Renal cortex interstitium (tissue), 15 donors: ENCODE measurements at places on chromosomes 2 and 18.
A peak's percentile ranks its signal among the peaks of the same experiment; 100 is the strongest.

- DNase-seq, result no peak
These were observed 61.7 kb upstream of the RALBP1 start for GRCh38 chr18:9413576-9413975.

DNA sequence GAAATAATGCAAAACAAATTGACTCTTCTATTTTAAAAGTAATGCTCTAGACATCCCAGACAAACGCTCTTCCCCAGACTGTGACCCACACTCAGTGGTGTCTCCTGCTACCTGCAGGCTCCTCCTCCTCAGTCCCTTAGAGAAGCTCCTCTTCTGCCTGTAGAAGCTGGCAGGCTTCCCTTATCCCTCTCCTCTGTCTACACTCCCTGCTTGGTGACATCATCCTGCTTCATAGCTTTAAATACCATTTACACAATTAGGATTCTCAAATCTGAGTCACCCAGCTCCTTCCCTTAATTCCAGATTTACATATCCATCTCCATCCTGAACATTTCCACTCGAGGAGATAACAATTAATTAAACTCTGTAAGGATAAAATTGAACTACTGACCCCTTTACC lies 167.9 kb downstream of the FBXO15 start:
- DNase-seq, result no peak

DNA sequence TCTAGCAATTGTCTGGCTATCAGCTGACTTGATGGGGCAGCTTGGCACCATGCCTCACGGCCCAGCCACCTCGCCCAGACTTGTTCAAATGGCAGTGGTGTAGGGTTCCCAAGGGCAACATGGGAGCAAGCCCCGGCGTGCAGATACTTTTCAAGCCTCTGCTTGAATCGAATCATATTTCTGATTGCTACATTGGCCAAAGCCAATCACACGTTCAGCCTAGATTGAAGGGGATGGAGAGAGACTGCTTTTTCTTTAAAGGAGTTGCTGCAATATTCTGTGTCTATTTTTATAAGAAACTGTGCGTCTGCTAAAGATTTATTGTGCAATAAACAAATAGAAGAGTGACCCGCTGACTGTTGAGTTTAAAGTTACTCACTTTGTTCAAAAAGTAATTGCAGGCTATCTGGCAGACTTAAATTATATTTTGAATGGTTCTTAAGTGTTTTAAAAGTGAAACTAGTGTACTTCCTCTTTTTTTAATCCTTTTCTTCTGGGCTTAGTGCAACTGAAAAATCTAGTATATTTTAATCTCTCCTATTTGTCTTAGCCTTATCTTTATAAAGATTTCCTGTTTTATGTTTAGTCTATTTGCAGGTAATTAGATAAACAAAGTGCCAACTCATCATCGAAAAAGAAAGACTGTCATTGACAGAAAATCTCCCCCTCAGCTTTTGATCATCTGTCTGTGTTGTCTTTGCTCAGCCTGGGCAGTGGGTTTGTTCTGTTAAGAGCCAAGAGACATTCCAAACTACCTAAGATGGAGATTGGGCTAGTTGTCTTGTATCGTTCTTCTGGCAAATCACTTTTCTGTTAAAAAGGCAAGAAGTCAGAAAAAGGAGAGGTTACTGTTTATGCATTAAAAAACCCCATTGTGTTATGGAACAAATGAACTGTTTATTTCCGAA lies 156.1 kb downstream of the TPGS2 start:
- peak; percentile 42 for DNase-seq

DNA sequence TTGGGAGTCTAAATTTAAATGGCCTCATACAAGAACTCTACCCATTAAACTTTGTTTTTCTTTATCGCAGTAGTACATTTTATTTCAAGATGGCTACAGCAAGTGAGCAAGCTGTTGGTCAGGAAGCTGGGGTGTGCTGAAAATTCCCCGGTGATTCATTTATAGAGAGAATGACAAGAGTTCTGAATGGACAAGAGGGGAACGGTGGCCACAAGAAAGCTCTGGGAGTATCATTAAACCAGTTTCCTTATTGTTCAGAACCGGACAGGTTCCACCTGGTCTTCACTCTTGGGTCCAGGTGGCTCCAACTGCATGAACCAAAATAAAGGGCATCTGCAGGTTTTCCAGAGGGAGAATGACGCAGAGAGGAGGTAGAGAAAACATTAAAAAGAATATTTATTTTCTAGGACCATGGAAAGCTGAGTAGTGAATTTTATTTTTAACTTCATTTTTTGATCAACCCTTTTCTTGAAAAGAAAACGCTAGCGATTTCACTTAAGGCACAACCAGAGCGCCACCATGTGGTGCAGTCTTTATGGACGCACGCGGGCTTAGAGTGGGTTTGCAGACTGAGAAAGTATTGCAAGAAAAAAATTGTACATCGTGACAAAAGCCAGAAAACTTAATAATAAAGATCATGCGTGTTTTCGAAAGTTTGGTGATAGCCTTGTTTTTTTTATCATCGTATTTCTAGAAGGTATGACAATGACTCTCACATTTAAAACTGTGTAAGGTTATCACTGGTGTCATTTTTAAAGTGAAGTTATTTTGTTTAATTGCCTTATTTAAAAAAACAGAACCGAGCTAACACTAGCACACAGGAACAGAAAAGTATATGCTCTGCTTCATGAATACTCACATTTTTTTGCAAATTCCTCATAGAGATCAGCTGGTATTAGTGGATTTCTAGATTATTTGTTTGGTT lies 97.9 kb upstream of the NOL4 start:
- DNase-seq, result peak; percentile 44

- DNase-seq, result no peak
These were observed 88.5 kb downstream of the TGIF1 start for GRCh38 chr18:3538456-3538855.

DNA sequence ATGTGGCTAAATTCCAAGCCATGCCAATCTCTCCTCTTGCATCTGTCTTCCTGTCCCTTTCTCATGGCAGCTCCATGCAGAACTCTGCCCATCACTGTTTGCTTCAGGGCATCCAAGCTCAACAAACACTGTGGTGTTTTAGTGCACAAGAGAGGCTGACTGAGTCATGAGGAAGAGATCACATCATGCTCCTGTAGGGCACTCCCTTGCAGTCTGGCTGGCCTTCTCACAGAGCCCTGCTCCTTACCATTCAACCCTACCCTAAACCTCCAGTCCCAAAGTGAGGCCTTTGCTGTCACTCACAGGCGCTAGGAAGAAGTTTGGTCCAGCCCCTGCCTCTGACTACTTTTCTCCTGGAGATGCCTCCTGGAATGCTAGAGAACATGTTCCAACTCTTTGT lies 194.0 kb downstream of the LRATD1 start:
- no peak for DNase-seq

DNA sequence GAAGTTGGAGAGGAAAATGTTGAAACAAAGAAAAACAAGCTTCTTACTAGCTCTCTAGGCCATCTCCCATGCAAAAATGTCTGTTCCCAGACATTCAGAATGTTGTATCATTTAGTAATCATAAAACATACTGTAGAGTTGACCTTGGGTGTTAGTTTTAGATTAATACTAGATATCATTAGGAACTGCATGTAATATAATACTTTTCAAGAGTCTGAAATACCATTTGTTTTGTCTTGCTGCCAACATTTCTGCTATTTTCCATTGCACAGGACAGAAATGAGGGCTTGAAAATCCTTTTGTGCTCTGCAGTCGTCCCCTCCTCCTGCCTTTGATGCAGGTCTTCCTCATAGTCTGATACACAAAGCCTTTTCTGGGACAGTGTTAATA lies 89.5 kb upstream of the RBMS1 start:
- peak; percentile 38 for DNase-seq

DNA sequence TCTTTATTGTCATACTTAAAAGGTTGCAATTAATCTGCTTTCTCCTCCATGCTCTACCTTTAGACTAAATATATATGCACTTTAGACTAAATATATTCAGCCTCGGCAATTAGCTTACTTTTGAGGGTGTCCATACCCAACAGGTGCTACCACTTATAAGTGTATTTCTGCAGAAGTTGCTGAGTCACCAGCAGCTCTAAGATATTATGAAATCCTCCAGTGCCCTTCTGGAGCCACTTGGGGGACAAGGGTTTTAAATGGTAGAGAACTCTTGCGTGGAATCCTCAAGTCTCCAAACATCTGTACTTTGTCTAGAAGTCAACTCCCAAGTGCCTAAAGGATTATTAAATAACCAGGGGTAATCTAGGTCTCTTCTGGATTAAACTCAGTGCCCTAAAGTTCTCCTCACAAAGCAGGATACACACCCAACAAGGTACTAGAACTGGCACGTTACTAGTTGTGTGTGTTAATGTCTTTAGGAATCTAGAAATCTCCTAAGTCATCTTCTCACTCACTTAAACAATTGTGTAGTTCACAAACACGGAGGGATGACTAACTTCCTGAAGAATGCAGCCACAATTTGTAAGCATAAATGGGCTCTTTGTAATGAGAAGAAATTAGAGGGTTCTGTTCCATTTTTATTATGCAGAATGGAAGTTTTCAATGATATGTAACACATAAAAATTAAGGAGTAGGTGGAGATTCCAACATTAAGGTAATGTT lies 159.7 kb downstream of the CD226 start:
- no peak for DNase-seq

GRCh38 chr2:121128741-121129659 lies 156.0 kb downstream of the TFCP2L1 start:
- DNase-seq, result peak; percentile 38

GRCh38 chr2:71932780-71933466 lies 214.7 kb downstream of the CYP26B1 start:
- DNase-seq, result no peak

DNA sequence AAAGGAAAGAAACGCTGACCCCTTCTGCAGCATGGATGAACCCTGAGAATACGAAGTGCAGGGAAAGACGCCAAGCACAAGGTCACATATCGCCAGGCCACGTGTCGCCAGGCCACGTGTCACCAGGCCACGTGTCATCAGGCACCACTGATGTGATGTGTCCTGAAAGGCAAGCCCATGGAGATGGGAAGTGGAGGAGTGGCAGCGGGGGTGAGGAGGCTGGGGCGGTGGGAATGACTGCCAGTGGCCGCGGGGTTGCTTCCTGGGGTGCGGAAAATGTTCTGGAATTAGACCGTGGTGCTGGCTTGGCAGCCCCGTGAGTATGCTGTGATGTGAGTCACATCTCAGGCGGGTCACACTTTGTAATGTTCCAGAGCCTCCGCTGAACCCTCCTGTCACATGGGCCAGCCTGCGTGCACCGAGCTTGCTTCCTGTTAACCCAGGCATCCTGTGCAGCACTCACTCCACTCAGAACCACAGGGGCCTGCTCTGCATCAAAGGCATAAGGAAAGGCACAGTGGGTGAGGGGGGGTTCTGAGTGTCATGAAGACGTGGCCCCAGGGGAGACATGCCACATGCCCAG lies 39.0 kb downstream of the SLC66A2 start:
- DNase-seq, result no peak

GRCh38 chr2:88933980-88934379 lies 242.5 kb downstream of the RPIA start:
- DNase-seq, result no peak

DNA sequence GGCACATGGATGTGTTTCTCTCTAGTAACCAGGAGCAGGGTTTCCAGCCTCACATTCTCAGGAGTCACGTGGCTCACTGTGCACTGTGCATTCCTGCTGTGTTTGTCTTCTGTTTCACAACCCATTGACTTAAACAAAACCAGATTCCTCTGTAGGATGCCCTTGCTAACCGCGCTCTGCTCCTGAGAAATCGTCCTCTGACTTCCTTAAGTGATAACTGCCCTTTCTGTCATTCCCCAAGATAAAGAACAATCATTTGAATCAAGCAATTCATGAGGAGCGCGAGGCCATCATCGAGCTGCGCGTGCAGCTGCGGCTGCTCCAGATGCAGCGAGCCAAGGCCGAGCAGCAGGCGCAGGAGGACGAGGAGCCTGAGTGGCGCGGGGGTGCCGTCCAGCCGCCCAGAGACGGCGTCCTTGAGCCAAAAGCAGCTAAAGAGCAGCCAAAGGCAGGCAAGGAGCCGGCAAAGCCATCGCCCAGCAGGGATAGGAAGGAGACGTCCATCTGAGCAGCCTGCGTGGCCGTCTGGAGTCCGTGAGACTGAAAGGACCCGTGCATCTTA lies 60.2 kb downstream of the RALBP1 start:
- DNase-seq, result no peak

GRCh38 chr18:56627991-56628390 lies 10.4 kb downstream of the TXNL1 start:
- DNase-seq, result no peak

DNA sequence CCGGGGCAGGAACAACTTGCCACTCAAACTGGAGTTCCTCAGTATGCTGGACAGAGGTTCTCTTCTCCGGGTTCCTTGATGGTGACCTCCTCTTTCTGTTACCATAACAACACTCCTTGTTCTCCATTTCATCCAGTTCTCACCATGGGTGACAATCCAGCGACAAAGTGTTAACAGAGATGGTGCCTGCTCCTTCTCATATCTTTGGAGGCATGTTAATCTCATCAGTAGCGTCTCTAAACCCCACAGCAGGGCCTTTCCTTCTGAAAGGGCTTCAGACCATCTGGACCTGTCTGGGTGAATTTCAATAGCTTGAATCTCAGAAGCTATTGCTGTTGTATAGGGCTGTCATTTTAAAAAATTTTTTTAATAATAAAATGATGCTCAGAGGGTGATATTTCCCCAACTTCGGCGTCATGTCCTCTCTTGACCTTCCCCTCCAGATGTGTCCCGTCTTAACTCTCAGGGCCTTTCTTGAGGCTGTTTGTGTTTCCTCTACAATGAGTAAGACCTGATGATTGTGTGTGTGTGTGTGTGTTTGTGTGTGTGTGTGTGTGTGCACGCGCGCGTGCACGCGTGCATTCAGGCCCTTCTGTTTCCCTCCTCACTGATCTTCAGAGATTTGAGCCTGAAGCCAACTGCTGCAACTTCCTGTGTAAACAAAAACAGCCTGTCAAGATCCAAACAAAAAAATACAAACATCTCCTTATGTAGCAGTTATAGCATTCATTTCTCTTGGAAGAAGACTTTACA lies 24.3 kb upstream of the CETN1 start:
- DNase-seq, result no peak

GRCh38 chr2:10089565-10090190 lies 9.5 kb upstream of the CYS1 start:
- no peak for DNase-seq

- DNase-seq, result no peak
These were observed 114.0 kb downstream of the KLHL29 start for GRCh38 chr2:23498943-23499342.

DNA sequence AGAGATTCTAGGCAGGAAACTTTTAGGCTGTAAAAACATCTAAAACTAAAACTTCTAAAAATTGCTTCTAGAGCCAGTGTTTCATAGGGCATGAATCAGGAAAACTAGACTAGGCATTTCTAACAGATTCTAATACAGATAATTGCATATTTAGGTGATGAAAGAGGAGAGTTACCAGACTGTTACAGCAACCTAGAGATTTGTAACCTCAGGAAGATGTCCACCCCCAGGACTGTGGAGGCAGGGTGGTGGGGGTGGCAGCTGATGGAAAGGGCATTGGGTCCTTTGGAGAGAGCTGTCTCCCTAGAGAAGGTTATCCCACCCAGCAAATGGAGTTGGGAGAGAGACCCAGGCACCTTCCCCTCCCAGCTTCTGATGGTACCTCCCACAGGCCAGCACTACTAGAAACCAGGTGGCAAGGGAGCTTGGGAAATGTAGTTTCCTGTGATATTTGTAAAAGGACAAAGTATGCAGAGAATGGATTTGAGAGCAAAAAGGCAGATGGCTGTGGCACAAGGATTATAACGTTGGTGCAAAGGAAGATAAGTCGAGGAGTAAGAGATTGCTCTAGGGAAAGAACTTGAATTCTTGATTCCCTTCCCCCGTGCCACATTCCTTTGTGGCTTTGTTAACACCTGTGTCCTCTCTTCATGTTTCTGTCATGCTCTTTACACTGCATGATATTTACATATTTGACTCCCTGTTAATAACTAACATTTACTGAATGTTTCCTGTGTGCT lies 75.6 kb upstream of the MGAT5 start:
- no peak for DNase-seq

GRCh38 chr2:2646433-2647051 lies 315.5 kb upstream of the MYT1L start:
- no peak for DNase-seq
